ENCODE measurements at places on chromosomes 4 and X.

GRCh38 chr4:85778632-85779131 is 303.7 kb downstream of the ARHGAP24 start:
- no peak for DNase-seq

DNA sequence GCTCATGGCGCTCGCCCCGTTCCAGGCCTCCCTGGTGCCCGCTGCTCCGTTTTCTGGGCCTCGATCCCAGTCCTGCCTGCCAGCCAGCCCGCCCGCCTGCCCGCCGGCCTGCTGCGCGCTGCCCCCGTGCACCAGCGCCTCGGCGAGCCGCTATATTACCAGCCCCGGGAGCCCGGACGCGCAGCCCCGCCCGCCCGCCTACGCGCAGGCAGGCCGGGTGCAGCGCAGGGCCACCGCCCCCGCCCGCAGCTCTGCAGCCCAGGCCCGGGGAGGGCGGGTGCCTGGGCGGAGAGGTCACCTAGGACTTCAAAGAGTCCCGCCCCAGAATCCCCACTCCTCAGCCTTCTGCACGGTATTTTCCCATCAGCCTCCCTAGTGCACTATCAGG is at the start of gene MAOB:
Gene MAOB, minus strand, starts transcription at position 157 of the 388 bp plus-strand sequence. Its CDS starts 151 bp downstream, at position 6.
- DNase-seq: peak; percentile 30

DNA sequence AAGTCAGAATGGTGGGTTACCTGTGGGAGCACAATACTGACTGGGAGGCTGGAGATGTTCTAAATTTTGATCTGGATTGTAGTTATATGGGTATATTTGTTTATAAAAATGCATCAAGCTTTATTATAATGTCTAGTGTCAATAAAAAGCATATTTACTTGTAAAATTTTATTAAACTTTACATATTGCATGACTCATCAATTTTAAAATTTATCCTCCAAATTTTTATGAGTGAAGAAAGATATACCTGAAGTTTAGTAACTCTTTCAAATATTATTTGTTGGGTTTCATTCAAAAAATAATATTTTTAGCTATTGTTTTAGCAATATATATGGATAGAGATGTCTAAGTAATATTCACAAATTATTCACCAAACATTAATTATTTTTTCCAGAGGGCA is 103.0 kb downstream of the ANXA5 start:
- DNase-seq: no peak

- no peak for DNase-seq
Observed at GRCh38 chr4:168540503-168541265, 43.8 kb downstream of the PALLD start.

DNA sequence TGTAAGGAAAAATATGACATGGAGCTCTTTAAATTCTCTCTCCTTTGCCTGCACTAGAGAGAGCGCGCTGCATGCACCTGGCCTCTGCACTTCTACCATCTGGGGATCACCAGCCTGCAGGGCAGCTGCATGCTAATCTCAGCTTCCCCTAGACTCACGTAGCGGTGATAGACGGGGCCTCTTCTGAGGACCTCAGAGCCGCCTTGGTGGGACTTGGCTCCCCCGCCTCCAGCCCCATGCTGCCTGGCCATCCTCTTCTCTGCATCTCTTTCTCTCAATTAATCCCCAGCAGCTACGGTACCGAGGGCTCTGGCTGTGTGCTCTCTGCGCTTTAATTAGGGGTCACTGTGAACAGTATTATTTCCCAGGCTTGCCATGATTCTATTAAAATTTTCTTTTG is 52.8 kb upstream of the PSAPL1 start:
- DNase-seq: no peak

- no peak for DNase-seq
Observed at GRCh38 chrX:19931146-19931545, 43.7 kb upstream of the SH3KBP1 start.

DNA sequence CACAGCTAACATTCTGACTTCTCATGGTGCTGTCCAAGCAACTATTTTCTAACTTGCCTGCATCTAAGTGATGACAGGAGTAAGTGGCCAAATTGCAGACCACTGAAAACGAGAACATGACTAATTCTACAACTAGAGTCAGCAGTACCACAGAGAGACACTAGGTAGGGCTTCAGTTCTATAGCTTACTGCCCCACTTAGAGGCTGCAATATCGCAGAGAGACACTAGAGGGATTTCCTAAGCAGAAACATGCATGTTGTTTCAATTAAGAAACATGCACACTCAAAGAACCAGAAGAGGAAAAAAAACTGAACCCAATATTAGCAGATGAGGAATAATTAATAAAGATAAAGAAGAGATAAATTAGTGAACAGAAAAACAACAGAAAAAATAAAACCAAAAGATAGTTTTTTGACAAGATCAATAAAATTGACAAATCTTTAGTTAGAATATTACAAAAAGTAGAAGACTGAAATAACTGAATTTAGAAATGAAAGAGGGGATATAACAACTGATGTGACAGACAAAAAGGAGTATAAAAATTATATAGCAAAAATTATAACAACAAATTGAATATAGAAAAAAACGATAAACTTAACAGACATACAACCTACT is 100.8 kb downstream of the SPIN4 start:
- peak; percentile 57 for DNase-seq

GRCh38 chrX:20521222-20521621 is 254.5 kb upstream of the RPS6KA3 start:
- DNase-seq: no peak

DNA sequence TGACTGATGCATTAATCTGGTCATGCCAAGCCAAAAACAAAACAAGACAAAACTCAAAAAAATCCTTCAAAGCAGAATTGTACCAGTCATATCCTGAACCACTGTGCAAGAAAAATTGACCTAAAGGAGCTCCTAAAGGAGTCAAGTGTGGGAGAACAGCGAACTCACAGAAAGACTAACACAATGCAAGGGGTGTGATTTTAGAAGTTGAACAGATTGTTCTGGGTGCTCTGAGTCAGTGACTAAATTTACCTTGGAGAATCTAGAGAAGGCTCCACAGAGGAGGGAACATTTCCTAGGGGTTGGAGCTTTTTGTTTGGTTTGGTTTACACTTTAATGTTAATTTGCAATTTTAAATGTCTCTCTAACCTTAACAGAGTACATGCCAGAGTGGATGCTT is 48.9 kb upstream of the PHF8 start:
- DNase-seq: no peak

DNA sequence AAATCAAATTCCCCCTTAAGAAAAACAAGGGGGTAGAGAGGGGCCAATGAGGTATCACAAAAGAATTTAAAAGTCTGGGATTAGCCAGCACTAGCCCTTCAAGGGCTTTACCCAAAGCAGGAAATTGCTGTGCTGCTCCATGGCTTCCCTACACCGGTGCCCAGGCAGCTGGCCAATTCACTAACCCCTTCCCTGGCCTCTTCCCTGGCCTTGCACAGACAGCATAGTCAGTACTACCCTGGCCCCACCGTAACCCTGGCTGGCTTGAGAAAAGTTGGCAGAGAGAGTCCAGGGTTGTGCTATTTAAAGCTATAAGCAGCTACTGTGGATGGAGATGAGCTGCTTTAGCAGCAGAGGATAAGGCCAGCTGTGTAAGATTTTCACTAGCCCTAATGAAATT is 43.1 kb downstream of the ADAMTS3 start:
- DNase-seq: no peak

GRCh38 chr4:122689972-122690371 is 42.5 kb upstream of the BBS12 start:
- no peak for DNase-seq

DNA sequence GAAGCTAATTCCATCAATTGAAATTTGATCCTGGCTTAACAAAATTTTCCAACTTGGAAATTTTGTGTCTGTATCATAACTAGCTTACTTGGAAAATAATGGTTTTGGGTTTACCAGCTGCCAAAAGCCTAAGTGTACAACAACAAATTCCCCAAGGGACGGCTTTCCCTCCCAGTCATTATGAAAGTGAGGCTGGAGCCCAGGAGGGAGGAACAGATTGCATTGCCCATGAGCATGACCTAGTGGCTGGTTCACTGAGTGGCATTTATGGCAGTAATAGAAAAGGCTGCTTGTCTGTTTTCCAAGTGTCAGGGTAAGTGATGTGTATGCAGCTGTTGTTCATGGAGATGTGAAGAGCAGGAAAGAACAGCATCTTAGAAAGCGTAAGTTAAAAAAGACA is 70.8 kb upstream of the HHIP start:
- no peak for DNase-seq

- no peak for DNase-seq
Observed at GRCh38 chr4:7771541-7772507, 167.8 kb downstream of the AFAP1 start.

- no peak for DNase-seq
Observed at GRCh38 chr4:6771229-6771671, 11.3 kb upstream of the KIAA0232 start.

DNA sequence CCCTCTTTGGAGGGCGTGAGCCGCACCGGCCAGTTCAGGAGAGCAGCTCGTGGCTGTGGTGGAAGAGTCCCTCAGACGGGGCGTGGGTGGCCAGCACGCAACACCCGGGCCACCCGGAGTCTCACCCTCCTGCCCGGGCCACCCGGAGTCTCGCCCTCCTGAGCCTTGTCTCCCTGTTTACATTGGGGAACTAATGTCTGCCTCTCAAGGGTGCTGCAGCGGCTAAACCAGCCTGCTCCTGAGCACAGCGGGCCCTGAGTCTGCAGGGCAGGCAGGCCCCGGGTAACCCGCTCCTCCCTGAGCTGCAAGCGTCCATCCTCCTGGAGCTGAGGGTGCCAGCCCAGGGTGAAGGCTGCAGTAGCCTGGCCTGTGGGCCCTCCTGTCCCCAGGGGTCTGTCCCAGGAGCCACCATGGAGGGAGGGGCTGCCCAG is 3.0 kb downstream of the PDE6B start:
- no peak for DNase-seq

DNA sequence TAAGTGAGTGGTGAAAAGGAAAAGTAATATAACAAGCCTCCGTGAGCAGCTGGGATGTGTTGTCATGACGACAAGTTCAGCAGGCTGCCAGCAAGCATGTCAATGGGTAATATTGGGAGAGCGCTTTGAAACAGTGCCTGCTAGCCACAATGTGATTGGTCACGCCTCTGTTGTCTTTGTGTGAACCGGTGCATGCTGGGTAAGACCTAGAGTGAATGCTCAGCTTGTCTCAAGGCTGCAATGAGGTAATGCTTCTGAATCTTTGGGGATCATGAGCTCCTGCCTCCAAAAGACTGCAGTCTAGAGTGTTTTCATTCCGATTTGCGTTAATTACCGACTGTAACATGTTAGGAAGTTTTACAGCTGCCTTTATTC is 54.9 kb downstream of the STOX2 start:
- peak; percentile 58 for DNase-seq

DNA sequence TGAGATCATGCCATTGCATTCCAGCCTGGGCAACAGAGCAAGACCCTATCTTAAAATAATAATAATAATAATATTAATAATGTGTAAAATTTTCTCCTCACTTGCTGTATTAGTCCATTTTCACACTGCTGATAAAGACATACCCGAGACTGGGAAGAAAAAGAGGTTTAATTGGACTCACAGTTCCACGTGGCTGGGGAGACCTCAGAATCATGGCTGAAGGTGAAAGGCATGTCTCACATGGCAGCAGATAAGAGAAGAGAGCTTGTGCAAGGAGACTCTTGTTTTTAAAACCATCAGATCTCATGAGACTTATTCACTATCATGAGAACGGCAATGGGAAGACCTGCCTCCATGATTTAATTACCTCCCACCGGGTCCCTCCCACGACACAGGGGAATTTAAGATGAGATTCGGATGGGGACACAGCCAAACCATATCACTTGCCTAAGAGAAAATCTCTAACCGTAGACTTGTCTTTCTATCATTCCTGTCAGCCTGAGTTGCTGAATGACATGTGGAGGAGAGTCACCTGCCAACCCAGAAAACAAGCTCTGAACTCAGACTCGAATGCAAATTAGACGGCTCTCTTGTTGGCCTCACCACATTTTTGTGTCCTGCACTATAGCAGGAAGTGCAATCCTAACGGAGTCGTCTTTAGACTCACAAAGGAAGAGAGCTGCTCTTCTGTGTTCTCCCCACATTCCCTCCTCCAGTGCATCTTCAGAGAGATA is 51.9 kb upstream of the DCTD start:
- no peak for DNase-seq

GRCh38 chrX:50469206-50469605 is 1.4 kb downstream of the DGKK start:
- DNase-seq: no peak

DNA sequence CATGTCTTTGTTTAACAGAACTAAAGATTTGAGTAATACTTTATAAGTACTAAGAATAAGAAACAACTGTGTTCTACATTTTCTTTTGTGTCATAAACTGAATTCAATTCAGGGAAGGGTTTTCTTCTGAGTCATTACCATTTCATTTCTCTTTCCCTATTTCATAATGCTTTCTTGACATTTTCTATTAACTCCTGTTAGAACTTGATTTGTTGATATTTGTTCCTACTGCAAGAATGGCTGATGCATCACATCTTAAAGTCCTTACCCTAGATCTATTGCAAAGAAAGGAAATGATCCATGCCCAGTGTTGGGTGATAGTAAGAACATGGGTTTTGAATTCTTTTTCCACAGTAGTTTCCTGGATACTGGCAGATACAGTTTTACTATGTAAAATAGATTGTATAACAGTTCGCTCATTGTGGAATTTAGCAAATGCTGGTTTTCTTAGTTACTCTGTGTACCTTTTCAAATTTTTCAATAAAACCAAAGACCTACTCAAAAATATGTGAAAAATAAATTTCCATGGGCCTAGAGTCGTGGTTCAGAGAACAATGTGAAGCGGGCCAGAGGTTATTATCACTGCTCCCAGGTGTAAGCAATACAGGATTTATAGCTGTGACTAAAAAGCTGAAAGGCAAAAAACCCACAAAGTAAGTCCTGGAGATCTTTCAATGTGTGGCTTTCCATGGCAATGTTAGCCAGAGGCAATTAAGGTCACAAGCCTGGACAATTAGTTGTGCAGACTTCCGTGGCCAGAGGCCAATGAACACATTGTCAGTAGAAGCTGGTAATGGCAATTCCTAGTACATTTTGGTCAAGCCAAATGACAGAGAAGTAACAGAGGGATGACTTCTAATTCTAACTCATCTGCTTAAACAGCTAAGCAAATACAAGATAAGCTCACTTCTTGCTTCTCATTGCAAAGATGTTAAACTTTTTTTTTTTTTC is 127.3 kb upstream of the FAT4 start:
- DNase-seq: no peak

DNA sequence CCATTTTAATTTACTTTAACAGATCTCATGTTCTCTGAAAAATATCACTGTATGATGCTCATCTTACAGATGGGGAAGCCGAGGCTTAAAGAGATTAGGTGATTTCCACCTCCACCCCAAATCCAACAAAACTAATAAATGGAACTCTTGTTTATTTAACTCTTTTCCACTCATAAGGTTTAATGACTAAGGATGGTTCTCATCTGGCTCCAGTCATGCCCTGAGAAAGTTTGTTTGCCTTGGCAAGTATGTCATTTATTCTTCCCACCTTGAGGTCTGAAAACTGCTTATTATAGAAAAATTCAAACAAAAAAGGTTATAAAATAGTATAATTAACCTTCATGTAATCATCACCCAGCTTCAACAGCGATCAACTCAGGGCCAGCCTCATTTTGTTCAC is 56.3 kb downstream of the PPEF2 start:
- no peak for DNase-seq

DNA sequence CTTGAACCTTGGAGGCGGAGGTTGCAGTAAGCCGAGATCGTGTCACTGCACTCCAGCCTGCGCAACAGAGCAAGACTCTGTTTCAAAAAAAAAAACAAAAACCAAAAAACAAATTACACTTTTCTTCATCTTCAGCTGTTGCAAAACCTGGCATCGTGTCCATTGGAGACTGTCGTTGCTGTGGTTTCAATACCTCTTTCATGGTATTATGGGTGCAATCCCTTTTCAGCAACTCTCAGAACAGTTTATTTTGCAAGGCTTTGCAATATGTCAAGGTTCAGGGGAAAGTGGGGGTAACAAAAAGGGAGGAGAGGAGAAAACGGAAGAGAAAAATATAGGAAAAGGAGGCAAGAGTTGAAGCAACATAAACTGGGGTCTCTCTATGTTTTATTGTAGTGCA is 40.8 kb downstream of the ARSD start:
- no peak for DNase-seq

Data from Caco-2 (cell line).